ENCODE measurements at places on chromosomes 3 and 15.

- no peak for DNase-seq
Observed at GRCh38 chr3:121835465-121835801, 424 bp downstream of the EAF2 start.

DNA sequence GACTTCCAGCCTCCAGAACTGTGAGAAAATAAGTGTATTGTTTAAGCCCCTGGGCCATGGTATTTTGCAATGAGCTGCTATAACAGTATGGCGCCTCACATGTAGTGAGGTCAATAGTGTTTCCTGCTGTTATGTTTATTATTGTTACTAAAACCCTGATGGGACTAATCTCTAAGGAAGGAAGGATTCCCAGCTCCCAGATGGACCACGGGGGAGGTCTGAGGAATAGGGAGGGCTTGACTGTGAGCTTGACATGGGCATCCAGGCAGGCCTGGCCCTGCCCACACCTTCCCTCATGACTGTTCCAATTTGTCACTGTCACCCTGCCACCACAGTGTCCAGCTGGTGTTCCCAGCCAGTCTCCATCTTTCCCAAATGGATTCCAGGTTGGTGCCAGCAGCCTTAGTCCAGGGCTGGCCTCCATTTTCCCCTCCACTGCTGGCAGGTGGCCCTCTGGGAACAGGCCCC is 14.5 kb upstream of the SLC41A3 start:
- DNase-seq = no peak

- peak; percentile 66 for DNase-seq
Observed at GRCh38 chr3:33883538-33883950, 85.1 kb downstream of the PDCD6IP start.

DNA sequence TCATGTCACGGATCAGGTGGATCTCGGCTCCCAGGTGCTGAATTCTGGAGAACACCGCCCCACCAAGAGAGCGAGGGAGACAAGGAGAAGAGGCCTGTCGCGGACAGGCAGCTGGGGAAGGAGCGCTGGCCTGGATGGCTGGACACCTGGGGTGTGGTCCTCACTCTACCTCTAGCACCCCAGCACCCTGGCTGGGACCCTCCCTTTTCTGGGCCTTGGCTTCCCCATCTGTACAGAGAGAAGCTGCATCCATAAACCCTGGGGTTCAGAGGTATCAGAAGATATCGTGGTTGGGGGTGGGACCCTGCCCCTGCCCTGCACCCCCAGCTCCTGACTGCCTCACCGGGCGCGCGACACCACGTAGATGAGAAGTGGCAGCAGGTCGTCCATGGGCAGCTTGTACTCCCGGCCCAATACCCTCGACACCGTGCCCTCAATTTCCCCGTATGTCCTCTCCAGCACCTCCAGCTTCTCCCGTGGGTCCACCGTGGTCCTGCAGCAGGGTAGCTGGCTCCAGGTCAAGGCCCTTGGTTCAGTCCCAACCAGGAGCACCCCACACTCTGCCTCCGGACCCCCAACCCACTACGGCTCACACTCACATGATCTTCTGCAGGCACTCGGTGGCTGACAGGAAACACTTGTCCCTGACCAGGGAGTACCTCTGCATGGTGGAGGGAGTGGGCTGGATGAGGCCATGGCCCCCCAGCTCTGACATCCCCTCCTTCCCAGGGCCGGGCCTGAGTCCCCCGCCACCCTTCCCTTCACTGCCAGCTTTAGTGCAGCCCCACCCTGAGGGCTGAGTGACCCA is 21.7 kb downstream of the ALS2CL start:
- no peak for DNase-seq

- no peak for DNase-seq
Observed at GRCh38 chr3:36480911-36481648, 100.8 kb downstream of the STAC start.
